ENCODE measurements at places on chromosomes 4 and X. TPM values are rescaled to one million over a fixed set of nuclear protein-coding genes. Genes with fewer than 3 reads are reported as not detected.

DNA sequence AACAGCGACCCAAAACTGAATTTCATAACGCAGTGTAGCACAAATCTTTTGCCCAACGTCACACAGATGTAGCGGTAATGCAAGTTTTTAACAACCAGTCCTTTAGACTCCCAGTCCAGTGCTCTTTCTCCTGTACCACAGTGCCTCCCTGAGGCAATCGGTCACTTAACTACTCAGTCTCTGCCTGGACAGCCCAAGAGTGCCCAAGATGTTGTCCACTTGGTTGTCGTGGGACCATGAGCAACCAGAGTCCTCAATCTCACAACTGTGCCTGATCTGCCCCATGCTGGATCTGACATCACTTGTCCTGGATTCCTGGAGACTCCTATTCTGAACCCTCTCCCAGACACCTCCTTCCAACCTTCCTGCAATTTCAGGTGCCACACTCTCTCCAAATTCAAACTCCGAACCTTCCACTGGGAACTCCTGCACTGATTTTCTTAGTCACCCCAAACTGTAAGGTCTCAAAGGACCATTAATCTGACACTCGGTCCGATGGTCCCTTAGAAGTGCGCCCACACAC lies 702 bp downstream of the MMGT1 start:
- DNase-seq: no peak

KLHL13 gene
- 5.2 TPM for total RNA-seq

NLGN3 gene
- total RNA-seq: 0.25 TPM

F8A3 gene
- total RNA-seq: 13.9 TPM

CCSER1 gene
- 3.2 TPM for total RNA-seq

- no peak for DNase-seq
Observed at GRCh38 chr4:174590336-174590735, 68.0 kb upstream of the HPGD start.

PABPC4L gene
- 7.6 TPM for total RNA-seq

SSX2B gene
- total RNA-seq: not detected

DNA sequence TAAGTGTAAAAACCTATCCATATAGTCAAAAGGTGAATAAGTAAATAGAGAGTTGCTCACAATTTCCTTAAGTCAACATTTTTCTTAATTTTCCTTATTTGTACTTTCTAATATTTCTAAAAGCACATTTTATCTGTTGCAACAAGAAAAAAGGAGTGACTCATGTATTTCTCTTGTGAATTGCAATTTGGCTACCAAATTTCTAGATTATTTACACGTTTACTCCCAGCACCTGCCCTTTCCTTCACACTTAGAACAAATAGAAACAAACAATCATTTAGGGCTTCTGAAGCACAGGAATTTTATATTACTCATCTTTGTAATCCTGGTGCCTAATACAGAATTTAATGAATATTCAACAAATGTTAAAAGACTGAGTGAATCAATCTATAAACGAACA lies 22.2 kb downstream of the BTC start:
- no peak for DNase-seq

DNA sequence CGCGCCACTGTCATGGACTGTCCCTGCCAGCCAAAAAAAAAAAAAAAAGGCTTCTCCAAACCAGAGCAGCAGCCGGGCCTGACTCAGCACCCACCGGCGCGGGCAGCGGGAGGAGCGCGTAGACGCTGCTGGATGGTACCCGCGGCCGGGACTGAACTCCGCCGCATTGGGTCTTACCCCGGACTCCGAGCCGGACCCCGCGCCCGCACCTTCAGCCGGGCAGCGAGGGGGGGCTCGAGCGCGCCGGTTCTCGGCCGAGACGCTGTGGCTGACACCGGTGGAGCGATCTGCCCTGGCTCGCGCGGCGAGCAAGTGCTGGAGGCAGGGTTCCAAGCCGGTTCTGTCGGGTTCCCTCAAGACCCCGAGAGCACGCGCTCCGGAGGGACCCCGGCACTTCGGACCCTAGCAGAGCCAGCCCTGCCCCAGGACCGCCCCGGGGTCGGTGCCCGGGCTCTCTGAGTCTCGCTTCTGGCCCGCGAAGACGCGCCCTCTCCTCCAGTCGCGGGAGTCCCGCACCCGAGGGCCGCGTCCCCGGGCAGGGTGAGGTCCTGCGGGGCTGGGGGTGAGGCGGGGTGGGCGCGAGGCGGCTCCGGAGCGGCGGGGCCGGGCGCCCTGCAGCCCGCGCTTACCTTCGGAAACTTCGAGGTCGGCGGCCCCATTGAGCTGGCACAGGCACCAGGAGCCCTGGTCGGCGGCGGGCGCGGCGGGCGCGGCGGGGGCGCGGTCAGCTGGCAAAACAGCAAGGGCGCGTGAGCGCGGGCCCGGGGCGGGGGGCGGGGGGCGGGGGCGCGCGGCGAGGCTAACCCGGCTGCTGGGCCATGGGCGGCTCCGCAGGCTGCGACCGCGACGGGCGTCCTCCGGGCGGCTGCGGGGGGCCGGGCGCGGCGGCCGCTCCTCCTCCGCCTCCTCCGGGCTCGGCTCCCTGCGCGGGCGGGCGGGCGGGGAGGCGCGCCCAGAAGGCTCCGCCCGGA lies 11.8 kb upstream of the MAN2B2 start:
- no peak for DNase-seq

- DNase-seq: no peak
Observed at GRCh38 chrX:18548996-18549395, 122.9 kb downstream of the RS1 start.

- DNase-seq: no peak
Observed at GRCh38 chr4:71709961-71710360, 73.9 kb downstream of the GC start.

GRCh38 chr4:151297170-151297569 lies 20.2 kb downstream of the PRSS48 start:
- no peak for DNase-seq

PLS3 gene
- total RNA-seq: 60.6 TPM

GRCh38 chr4:32022071-32022470 lies 1301.9 kb downstream of the PCDH7 start:
- DNase-seq: no peak

SULT1B1 gene
- 3.1 TPM for total RNA-seq

GPR50 gene
- not detected for total RNA-seq

GSX2 gene
- total RNA-seq: not detected

- DNase-seq: no peak
Observed at GRCh38 chr4:85676050-85676425, 201.1 kb downstream of the ARHGAP24 start.

- DNase-seq: no peak
Observed at GRCh38 chrX:67610282-67610681, 66.5 kb downstream of the AR start.

PROM1 gene
- not detected for total RNA-seq

DNA sequence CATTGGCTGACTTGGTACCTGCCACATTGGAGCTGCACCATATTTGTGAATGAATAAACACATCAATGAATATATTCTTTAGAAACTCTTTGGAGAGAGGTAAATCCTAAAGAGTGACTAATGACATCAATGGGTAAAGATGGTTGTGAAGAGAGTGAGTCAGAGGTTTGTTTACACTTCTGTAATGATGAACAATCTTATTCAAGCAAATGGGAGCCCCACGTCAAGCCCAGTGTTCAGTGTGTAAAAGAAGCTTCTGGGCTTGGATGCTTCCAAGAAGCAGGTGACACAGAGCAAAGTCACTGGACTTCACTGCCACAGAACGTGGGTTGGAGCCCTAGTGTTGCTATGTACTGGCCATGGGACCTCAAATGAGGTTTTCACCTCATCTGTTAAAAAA lies 319.0 kb downstream of the STK32B start:
- DNase-seq: no peak

NWD2 gene
- total RNA-seq: 7.8 TPM

TMEM156 gene
- total RNA-seq: not detected

DNA sequence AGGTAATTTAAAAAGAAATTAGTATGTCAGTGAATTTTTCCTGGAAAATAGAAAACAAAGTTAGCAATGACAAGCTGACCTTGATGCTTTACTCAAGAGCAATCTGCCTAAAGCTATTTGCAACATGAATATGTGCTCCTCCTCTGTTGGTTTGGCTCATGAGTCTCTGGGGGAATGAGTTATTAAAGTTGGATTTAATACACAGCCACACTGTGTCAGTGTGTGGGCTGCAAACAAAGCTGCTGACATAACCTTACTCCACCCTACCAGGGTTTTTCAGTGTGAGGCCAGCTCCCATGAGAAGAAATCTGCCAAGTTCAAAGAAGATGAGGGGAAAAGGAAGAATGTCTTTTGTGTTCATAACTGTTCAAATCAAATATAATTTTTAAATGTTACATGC lies 280.5 kb downstream of the TLL1 start:
- DNase-seq: no peak

CFAP47 gene
- not detected for total RNA-seq

ADGRG4 gene
- 0.09 TPM for total RNA-seq

- no peak for DNase-seq
Observed at GRCh38 chrX:1026263-1027015, 186.0 kb downstream of the CRLF2 start.

TCEAL7 gene
- 3.8 TPM for total RNA-seq
